ENCODE measurements at places on chromosomes 2 and 18.

DNA sequence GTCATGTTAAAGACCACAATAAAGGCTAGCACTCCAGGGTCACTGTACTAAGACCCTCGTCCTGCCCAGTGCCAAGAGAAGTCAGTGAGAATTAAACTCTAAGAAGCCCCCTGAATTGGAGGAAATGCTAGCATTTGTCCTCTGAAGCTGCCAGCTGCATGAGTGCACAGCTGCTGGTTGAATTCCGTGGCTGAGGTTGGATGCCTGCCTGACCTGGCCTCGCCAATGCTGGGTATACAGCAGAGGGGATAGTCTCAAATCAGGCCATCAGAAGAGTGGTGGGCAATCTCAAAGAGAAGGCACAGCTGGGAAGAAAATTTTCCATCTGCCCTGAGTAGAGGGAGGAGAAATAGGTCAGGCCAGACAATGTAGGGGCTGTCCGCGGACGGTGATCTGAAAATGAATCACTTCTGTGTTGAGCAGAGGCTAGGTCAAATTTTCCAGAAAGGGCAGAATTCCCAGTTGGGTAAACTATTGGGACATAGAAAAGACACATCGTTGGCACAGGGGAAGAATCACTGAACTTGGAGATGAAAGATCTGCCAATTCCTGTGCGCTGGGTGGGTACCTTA lies 110.5 kb upstream of the AGAP1 start:
- DNase-seq, result no peak

- DNase-seq, result no peak
Observed at GRCh38 chr18:29523371-29523770, 1346.4 kb upstream of the CDH2 start.

DNA sequence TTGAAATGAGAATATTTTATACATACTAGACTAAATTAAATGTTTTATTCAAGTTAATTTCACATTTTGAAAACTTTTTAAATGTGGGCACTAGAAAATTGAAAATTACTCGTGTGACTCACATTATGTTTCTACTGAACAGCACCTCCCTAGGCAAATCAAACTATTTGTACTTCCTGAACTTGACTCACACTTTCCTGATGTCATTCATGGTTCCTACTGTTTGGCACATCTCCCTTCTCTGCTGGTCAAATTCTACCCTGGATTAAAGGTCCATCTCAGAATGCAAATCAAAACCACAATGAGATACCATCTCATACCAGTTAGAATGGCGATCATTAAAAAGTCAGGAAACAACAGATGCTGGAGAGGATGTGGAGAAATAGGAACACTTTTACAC lies 16.7 kb downstream of the LHCGR start:
- DNase-seq, result no peak

DNA sequence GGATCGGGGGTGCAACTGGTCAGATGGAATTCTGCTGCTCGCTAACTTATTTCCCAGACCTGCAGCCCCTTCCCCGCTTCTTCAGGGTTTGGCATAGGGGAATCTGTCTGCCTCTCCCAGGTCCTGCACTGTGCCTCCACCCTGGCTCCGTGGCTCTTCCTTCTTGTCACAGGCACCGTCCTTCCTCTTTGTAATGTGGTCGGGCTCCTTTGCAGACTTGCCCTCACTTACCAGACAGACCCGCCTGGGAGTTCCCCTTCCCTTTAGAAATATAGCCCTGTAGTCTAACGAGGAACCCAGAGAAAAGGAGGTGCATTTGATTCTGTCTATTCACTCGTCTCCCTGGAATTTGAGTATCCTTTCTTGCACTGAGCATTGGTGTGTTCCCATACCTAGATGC lies 63.9 kb upstream of the PAX8 start:
- no peak for DNase-seq
